Mesenchymal stem cell (in vitro differentiated cells and primary cell): ENCODE measurements at places on chromosomes 7 and 10.

DNA sequence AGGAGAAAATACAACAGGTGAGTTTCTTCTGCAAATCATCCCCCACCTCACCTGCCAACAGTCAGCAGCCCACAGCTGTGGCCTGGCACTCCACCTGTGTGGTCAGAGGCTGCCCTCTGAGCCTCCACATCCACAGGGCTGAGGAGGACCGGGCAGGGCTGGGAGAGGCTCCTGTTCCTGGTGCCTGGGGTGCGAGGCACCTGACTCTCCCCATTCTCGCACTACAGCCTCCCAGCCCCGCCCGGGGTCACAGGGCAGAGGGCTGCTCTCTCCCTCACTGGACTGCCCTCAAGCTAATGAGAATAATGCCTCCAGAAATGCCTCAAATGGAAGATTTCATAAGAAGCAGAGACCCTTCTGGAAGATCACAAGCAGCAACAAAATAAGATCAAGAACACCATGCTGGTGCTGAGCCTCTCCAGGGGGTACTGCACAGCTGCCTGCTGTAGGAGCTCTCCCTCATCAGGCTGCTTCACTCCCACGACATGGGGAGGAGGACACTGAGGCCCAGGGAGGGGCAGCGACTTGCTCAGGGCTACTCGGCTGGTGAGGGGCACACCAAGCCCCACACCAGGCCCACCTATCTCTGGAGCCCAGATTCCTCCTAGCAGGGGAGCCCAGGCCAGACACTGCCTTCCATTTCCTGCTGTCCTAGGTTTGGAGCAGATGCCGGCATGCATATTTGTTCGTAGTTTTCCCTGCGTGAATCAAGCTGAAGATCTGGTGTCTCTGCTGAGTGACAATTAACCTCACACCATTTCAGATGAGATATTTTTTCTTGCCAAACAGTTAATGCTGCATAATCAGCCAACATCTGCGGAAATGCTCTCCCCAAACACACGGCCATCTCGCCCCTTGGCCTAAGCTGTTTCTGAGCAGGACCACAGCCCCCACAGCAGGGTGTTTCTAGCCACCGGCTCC lies 76.5 kb downstream of the FAM53B start:
- no peak for DNase-seq

DNA sequence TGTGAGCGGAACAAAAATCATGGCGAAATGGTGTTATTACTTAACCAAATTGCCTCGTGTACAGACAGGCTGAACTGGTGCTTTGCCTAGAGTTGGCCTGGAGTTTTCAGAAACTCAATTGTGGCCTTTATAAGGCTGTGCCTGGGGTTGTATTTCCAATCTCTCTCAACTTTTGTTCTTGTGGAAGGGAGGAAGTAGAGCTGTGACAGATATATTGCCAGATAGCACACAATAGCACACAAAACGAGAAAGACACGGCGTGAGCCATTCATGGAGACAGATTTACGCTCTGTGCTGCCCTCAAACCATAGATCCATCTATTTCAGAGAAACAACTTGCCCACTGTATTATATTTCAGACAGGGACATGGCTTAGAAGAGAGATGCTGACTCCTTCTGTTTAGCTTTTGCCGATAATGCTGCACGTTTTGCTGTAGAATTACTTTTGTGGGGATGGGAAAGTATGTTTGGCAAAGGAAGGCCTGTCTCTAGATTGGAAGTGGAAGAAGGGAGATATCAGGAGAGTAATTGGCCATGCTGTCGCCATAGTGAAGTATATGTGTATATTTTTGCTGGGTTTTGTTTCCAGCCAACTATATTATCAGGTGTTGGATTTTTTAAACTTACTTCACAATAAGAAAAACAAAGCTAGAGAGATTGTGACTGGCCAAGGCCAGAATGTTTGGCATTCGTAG lies 80.4 kb downstream of the AUTS2 start:
- no peak for DNase-seq

GRCh38 chr7:89028319-89028718 lies 232.8 kb upstream of the TEX47 start:
- no peak for DNase-seq

DNA sequence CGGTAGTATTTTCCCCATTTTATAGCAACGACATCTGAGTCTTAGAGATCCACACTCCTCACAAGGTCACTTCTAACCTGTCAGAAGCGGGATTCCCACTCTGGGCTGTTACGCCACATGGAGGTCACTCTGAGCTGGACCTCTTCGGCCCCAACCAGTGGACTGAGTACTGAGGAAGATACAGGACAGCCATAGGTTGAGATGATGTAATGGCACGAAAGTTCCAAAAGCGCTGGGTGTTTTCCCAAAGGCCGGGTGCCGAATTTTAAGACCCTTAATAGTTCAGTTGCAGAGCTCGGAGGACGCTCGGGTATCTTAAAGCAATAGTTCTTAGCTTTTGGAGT lies 699 bp downstream of the GHITM start:
- DNase-seq: peak; percentile 81

DNA sequence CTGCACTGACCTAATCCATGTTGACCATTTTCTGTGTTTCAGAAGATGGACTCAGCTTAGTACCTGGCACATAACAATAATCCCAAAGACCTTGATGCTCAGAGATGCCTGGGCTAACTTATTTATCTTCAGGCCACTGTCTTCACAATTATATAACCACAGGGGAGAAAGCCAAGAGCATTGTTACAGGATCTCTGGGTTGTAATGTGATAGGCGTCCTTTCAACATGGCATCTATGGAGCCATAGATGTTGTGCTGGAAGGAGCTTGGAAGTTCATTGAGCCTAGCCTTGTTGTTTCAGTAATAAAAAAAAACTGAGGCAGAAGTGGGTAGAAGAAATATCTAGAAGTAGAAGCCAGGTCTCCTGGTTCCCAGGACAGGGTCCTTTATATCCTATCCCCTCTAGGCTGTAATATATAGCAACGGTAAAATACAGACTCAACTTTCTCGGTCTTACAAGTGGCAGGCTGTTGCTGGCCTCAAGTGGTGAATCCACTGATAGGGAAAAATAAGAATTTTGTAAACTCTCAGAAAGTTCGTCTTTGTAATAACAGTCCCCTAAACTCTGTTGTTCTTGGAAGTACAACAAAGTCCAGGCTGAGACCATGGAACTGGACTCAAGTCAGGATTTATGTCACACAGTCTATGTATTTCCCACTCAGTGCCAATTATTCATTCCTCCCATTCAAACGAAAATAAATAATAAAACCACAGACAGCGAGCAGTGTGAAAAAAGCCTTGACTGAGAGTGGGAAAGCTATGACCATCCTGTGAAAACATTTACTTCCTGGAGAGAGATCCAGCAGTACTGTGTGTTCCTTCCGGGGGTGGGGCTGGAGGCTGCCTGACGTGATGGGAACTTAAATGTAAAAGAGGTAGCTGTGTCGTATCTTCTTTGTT lies 277.6 kb downstream of the REEP3 start:
- DNase-seq: peak; percentile 86

GRCh38 chr7:91518058-91518457 lies 253.8 kb downstream of the FZD1 start:
- no peak for DNase-seq

DNA sequence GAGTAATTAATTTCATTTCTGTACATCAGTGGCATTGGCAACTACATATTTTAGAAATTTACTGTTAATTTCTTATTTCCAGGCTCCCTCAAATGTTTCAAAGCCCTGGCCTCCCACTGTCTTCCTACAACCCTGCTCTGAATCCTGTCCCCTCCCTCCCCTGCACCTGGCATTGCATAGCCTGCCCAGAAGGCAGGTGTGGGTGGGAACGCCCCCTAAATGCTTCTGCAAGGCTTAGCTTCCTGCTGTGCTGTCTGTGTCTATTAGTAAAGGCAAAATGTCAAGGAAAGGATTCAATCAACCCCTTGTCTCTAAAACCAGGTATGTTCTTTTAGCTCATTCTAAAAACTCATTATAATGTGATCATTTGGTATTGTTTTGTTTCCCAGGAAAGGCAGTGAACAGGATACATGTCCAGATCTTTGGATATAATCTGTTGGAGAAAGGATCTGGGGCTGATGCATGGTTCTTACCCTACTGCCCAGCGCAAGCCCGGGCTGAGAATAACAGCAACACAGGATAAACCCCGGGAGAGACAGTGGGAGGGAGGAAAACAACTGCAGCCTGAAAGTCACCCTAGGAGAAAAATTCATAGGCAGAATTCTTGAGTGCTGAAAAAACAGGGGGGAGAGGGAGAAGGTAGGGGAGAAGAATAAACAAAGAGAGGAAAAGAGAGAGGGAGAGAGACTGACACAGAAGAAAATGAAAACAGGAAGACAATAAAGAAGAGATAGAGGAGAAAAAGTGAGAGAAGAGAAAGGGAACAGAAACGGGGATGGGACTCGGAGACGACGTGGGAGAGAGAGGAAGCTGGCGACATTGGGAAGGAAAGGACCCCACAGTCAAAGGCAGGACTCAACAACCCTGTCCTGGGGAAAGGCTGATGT lies 589 bp downstream of the ZNF488 start:
- DNase-seq: peak; percentile 9

DNA sequence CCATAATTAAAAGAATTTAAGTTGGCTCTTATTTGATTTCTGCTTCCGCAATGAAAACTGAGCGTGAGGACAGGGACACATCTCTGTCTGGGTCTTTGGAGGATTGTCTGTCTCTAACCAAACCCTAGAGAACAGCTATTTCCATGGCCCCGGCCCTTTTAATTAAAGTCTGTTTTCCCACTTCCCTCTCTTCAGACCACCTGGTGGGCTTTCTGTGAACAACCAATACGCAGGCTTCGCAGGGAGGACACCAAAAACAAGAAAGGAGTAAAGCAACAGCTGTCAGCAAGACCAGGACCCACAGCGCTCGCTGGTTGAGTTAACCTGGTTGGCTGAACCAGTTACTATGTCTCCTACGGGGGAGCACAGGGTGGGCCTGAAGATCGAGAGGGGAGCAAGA lies 217.1 kb upstream of the FRMD4A start:
- no peak for DNase-seq

DNA sequence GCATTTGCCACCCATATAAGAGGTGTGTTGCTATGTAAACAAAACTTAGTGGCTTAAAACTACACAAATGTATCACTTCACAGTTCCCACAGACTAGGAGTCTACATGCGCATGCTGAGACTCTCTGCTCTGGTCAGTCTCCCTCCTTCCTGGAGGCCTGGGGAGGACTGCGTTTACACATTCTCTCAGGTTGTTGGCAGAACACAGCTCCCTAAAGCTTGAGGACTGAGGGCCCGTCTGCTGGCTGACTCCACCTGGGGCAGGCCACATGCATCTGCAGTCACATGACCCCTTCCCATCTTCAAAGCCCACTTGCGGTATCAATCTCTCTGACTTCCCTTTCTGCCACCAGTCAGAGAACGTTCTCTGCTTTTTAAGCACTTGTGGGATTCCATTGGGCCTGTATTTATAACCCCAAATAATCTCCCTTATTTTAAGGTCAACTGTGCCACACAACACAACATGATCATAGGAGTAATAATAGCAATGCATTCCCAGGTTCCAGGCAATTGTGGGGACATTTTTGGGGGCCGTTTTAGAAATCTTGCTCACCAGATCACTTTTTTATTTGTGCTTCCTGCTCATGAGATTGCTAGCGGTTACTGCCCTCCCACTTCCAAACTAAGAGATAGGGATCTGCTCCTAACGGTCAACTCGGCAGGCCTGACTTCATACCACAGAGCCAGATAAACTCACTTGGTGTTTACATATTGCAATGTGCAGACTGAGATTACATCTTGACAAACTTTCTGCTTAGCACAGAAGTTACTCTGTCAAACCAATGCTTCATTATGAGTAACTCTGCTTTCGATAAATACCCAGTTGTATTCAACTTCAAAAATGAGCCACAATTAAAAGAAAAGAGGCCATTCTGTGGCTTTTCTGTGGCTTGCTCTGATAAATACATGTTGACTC lies 96.3 kb downstream of the ALOX5 start:
- DNase-seq: peak; percentile 90

GRCh38 chr7:102211590-102212550 lies 74.8 kb upstream of the SH2B2 start:
- DNase-seq: no peak

DNA sequence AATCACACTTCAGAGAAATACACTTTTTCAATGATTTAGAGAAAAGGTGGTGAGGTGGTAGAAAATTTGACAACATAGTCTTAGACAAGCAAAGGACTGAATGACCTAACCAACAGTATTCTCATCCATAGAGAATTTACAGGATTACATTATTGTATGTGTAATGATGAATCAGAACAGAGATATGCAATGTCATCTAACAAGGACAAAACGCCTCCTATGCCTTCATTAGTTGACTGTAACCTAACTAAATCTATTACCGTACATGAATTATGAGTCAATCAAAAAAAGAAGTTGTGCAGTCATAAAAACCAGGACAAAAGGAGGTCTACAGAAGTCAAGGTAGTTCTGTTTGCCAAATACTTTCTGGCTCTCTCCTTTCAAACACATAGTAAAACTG lies 66.5 kb downstream of the RAB11FIP2 start:
- peak; percentile 15 for DNase-seq

DNA sequence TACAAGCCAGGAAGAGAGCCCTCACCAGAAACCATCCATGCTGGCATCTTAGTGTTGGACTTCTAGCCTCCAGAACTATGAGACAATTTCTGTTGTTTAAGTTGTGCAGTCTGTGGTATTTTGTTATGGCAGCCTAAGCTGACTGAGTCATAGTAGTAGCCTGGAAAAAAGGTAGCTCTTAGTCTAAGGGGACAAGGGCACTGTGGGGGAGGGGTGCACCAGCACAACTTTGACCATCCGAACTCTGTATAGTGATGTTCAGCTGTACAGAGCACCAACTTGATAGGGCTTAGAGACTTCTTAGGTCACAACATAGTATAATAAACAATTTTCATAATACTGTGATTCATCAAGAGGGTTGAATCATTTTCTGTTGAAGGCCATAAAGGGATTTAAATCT lies 14.3 kb downstream of the EIF4EBP2 start:
- peak; percentile 72 for DNase-seq

- peak; percentile 87 for DNase-seq
Measured at GRCh38 chr7:117008886-117009531, 55.7 kb downstream of the ST7 start.

DNA sequence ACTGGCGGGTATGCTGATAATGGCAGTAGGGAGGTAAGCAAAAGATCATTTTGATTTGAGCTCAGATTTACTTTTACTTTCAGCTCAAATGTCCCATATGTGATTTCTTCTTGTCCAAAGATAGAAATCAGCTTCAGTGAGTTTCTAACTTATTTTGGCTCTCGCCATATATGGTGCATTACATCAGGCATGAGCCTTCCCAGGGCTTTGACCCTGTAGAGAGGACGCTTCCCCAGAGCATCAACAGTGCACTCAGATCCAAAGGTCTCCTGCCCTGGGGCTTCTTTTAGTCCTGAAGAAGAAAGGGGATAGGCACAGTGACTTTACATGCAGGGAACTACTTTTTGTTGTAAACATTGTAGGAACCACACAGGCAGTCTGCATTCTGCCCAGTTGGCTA lies 128.6 kb upstream of the PDLIM1 start:
- DNase-seq: no peak
